ENCODE measurements at places on chromosomes 16 and 17.

DNA sequence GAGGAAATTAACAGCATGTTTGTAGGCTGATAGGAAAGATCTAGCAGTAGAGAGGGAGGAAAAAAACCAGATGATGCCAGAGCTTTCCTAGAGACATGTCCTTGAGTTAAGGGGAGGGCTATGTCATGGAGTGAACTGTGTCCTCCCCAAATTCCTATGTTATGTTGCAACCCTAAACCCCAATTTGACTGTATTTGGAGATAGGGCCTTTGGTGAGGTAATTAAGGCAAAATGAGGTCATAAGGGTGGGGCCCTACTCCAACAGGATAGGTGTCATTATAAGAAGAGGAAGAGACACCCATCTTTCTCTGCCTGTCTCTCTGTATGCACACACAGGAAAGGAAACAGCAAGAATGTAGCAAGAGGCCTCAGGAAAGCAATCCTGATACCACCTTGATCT lies 195.3 kb upstream of the AXIN2 start:
- no peak for DNase-seq

DNA sequence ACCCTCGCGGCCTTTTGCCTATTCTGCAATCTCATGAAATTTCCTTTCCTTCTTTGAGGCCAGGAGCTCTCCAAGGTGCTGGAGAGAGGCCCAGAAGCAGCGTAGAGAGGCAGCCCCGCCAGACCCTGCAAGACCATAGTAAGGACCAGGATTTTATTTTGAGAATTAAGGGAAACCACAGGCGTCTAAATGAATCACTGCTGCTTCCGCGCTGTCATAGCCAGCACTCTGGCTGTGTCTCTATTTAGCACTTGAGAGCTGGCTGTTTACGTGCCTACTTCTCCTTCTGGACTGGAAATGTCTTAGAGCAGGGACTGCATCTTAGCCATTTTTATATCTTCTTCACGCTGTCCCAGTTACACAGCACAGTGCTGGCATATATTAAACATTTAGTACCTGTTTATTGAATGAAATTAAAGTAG lies 37.6 kb upstream of the PIRT start:
- DNase-seq: no peak

- DNase-seq: no peak
Observed at GRCh38 chr16:79599837-79600637, 500 bp downstream of the MAF start.

GRCh38 chr16:3121851-3122467 lies 9.6 kb downstream of the ZNF205 start:
- no peak for DNase-seq

- DNase-seq: peak; percentile 28
Observed at GRCh38 chr17:67575325-67575724, 142.4 kb upstream of the NOL11 start.

GRCh38 chr16:78763821-78764440 lies 664.5 kb downstream of the WWOX start:
- no peak for DNase-seq

DNA sequence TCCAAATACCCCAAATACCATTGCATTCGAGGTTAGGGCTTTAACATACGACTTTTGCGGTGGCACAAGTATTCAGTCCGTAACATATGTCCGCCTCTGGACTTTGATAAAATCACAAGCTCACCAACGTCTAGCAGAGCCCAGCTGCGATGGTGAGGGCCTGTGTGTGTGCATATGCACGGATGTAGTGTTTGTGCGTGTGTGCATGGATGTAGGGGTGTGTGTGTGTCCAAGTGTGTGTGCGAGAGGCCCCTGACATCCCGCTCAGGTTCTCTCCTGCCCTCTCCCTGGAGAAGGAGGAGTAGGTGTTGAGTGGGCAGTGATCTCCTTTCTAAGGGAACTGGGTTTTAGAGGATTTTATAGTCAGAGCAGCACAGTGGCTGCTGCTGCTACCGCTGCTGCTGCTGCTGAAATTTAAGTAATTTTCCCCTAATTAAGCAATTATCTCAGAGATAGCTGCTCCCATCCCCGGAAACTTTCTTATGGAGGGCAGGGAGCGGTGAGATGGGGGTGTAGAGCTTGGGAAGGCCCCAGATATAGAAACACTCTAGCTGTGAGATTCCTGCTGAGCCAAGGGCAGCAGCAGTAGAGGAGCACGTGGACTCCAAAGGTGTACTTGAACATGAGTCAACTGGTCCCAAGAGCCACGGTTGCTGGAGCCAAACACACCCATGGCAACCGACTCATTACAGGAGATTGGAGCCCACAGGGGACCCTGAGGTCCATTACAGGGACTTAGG lies 121.7 kb upstream of the SDK2 start:
- peak; percentile 80 for DNase-seq

GRCh38 chr16:76959166-76959565 lies 231.8 kb upstream of the MON1B start:
- DNase-seq: no peak

- DNase-seq: no peak
Observed at GRCh38 chr16:977081-977701, 4.4 kb upstream of the SOX8 start.

DNA sequence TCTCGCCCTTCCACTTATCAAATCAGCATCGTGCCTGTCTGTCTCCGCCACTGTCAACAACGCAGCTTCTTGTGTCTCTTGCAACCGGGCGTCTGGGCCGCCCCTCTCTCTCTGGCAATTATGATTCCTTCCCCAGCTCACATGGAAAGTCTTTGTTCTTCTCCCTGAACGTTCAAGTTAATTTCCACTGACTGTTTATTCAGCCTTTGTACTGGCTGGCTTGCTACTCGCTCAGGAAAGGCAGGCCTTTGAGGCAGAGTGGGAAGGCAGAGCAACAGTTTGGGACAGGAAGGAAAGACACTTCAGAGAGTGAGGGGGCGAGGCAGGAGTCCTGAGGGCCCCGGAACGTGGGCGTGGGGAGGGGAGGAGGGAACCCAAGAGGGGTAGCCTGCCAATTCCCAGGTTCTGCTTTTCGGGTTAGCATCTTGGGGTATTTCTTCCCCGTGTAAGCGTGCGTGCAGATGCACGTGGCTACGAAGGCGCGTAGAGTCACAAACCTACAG lies 50.8 kb downstream of the AKAP1 start:
- no peak for DNase-seq

GRCh38 chr17:49952209-49952911 lies 16.6 kb upstream of the DLX4 start:
- peak; percentile 66 for DNase-seq

DNA sequence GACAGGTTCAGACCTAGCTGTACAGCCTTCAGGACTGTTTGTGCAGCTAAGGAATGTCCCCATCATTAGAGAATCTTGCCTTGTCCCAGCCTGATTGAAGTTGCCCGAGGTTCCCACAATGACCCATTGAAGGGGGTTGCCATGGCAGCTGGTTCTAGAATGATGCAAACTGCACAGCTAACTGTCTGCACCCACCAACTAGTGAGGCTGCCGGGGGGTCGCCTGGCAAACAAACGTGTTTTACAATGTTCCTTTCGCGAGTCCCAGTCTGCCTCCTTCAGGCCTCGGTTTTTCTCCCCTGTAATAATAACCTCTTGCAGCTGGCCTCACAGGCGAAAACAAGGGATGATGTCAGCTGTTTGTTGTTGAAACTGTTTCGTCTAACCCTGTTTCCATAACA lies 5.5 kb downstream of the C16orf96 start:
- DNase-seq: no peak

DNA sequence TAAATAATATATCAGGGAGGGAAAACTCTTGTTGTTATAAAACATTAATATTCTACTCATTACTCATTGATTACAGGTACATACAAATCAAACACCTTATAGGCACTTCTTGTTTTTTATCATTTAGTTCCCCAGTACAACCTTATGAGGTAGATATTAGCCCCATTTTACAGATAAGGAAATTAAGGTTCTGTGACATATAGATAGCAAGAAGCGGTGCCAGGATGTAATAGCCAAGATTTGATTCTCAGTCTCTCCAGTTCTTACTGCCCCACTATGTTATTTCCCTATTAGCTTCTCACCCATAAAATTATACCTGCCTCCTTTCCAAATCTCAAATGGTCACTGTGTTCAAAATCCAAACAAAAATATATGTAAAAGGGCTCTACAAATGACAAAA lies 36.9 kb downstream of the CMTM3 start:
- DNase-seq: no peak

DNA sequence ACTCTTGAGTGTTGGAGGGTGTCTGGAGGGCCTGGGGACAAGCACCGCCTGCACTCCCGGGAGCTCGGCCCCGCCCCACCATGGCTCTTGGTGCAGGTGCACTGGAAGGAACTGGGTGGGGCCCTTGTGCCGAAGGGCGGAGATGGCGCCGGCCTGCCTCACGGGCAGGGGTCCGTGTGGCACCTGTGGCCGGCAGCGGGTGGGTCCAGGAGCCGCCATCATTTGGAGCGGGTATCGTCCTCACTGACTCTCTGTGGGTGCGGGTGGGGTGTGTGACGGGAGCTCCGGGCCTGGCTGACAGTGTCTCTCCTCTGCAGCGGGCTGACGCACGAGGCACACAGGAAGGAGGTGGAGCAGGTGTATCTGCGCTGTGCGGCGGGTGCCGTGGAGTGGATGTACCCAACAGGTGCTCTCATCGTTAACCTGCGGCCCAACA lies 5.2 kb downstream of the METRNL start:
- peak; percentile 83 for DNase-seq

DNA sequence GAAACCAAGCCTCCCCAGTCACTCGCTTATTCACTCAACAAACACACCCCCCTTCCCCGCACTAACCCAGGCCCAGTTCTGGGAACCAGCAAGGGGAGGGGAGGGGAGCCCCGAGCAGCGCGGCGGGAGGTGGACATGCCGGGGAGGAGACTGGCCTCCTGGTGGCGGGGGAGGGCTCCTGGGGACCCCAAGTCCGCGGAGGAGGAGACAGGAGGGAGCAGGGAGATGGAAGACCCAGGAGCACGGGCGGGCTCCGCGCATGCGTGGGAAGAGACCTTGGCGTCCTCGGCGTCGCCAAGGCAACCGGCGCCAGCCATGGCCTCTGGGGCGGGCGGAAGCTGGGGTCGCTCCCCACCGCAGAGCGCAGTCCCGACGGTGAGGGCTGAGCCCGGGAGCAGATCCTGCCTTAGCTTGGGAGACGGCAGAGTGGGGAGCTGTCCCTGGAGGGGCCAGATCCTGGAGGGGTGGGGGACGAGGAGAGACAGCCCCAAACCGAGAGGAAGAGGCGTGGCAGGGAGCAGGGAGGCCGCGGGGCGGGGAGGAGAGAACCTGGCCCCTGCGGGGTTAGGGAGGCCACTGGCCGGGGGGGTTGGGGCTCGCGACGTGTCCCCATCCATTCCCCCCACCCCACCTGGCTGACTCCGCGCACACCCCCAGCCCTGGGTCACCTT lies at the start of gene PRR29:
TSS of gene PRR29 (plus strand) at position 302 of the 671 bp plus-strand sequence. CDS start at position 316, 14 bp downstream.
- peak; percentile 24 for DNase-seq

DNA sequence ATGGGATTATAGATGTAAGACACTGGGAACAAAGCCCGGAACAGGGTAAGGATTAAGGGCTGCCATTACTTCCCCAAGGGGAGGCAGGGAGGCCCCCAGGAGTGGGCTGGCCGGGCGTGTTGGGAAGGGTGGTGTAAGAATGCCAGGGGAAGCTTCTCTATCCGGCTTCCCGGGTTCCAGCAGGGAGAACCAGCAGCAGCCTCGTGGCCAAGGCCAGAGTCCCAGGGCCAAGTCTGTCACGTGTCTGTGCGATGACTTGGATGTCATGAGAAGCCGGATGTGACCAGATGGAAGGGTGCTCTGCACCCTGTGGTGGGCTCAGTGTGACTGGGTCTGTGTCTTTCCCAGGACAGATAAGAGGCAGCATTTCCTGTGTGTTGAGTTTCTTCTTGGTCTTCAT lies 52.1 kb downstream of the SCNN1B start:
- DNase-seq: no peak

DNA sequence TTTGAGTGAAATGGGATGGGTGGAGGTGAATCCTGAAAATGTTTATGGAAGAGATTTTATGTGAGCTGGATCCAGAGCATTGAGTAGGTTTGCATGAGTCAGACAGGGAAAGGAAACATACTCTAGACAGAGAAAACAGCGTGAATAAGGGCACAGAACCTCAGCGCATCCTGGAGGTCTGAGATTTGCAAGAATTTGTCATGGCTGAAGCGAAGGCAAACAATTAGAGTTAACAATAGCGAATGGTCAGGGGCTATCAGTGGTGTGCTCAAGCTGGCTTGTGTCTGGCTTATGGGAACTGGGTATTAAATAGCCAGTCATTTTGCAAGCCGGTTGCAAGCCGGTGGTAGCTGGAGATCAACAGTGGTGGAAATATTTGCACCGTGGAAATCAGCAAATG lies 36.4 kb downstream of the MAP2K6 start:
- DNase-seq: no peak

DNA sequence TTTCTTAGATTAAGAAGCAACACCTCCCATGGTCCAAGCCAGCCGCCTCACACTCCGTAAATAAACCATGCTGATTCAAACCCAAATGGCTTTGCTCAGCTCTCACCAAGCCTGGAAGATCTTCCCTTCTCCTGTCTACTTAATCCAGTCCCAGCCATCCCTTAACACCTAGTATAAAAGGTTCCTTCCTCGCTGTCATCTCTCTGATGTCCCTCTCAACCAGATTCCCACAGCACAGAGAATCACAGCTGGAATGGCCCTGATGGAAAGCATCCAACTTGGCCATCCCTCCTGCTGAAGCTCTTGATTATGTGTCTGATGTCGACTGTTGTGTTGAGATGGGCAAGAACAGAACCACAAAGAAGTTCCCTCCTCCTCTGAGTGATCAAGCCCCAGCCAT lies 50.6 kb upstream of the ADCY9 start:
- DNase-seq: no peak

- DNase-seq: no peak
Observed at GRCh38 chr17:2266045-2266864, 37.3 kb downstream of the SMG6 start.

DNA sequence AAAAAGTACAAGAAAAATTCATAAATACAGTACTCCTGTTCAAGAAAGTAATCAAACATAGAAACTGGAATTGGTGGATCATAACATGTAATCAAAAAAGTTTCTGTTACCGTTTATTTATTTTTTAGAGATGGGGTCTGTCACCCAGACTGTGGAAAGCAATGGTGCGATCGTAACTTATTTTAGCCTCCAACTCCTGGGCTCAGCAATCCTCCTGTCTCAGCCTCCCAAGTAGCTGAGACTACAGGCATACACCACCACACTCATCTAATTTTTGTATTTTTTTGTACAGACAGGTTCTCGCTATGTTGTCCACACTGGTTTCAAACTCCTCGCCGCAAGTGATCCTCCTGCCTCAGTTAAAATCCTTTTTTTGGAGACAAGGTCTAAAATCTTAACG lies 22.5 kb downstream of the ARHGAP17 start:
- no peak for DNase-seq

DNA sequence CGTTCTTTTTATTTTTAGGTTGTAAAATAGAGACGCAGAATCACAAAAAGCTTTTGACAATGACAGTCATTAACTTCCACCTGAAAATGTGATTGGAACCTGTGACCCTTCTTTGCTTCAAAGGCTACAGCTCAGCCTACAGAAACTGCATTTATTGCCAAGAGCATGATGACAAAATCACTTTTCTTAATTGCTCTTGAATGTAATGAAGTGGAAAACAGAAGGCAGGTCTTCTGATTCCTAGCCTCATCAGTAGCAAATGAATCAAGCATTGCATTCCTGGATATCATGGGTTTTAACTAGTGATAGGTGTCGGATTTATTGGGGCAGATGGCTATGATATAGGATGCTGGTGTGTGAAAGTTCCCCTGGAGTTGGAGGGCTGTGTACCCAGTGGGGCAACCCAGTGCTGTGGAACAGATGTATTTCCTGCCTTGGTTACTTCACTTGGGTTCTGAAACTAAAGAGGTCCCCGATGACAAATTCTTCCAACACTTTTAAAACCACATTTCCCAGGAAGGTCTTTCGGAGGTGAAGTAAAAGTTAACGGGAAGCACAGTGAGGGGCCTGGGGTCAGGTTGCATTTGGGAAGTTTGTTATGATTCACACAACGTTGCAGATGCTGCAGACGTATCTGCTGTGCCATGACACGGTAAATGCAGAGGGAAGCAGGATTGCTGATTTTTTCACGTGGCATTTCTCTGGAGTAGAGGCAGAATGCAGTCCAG lies 127.5 kb downstream of the HS3ST3A1 start:
- DNase-seq: no peak
